ENCODE measurements at places on chromosomes 12 and 14.
A peak's percentile ranks its signal among the peaks of the same experiment; 100 is the strongest.

DNA sequence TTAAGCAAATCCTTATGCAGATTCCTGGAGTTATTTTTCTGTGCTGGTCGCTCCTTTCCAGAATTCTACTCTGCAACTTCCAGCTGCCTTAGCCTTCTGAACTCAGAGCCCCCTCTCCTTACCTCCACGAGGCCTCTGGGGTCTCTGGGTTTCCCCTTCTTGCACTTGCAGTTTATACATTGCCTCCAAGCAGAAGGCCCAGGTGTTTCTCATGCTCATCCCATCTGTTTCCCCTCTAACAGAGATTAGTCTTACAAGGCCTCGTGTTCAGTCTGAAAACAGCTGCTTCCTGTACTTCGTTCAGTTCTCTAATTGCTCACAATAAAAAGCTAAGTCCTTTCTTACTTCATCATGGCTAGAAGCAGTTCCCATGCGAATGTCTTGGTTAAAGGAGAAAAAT is 134.4 kb upstream of the FGD4 start:
- DNase-seq: no peak

- no peak for DNase-seq
These were observed 122.0 kb downstream of the KCNC2 start for GRCh38 chr12:75087654-75088053.

DNA sequence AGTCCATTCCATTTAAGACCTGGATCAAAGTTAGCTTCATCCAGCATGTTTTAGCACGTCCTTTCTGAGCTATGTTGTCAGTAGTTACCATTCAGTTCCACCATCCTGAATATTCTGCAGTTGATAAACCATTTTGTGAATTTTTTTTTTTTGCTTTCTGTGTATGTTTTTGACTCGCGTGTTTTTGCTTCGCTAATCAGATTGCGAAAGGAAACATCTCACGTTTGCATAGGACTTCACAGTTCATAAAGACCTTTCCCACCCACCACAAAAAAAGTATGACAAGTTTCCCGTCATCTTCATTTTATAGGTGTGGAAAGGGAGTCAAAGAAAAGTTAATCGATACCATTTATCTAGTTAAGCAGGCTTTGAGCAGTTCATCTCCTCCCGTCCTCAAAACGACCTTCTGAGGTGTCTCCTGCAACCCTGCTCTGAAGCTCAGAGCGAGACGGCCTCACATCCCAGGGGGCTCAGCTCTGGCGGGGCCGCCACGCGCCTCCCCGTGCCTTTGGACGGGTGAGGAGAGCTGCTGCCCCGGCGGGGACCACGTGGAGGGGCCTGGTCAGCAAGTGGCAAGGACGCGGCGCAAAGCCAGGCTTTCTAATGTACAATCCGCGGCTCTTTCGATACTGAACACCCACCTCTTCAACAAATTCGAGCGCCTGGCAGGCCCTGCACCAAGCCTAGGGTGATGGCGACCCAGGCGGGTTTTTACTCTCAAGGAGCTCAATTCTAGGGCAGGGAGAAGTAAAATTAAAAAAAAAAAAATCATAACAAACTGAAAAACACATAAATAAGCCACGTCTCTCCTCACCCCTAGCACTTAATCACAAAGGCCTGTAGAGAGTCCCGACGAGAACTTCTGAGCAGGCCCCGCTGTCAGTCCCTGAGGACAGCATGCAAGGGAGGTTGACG is 988 bp upstream of the TMEM263 start:
- no peak for DNase-seq

DNA sequence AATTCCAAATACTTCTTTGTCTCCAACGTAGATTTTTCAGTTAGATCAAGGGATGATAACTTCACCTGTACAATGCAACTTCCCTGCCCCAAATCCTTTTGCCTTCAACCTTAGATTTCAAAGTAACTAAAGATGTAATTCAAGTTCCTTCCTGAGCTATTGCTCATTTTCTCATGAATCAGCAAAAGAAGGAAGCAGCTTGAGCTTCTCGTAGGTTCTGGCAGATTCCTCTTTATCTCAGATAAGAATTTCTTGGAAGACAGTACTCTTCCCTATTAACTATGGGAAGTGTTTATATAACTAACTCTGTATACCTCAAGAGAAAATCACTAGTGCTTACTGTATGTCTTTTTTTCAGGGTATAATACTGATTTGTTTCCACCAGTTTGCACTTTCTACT is 203.8 kb downstream of the RASSF9 start:
- DNase-seq: no peak

DNA sequence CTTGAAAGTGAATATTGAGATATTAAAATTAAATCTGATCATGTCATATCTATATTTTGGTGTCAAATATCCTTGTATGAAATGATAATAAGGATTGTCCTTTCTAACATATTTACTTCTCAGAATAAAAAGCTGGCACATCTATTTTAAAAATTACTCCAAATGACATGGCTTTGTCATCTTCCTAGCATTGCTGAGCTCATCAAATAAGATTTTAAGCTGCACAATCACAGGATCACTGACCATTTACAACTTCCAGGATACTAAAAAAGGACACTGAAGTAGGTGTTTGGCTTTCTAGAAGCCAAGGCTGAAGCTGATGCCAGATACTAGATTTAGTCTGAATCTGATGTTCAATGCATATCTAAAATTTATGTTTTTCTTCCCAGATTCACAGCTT is 351.1 kb downstream of the BMP4 start:
- no peak for DNase-seq

DNA sequence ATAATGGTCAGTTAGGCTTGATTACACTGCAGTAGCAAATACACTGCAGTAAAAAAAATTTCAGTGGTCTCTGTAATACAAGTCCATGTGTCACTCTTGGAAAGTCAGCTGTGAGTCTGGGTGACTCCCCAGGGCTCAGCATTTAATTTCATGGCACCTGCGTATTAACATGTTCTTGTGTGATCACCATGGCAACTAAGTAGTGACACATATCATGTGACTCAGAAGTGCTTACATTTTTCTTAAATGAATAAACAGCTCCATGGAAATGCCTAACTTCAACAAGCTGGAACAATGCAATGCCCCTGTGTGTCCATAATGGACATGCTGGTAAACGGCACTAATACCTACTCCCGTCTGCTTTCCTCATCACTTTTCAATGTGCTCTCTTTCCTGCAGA is 88.5 kb upstream of the ANO4 start:
- no peak for DNase-seq

DNA sequence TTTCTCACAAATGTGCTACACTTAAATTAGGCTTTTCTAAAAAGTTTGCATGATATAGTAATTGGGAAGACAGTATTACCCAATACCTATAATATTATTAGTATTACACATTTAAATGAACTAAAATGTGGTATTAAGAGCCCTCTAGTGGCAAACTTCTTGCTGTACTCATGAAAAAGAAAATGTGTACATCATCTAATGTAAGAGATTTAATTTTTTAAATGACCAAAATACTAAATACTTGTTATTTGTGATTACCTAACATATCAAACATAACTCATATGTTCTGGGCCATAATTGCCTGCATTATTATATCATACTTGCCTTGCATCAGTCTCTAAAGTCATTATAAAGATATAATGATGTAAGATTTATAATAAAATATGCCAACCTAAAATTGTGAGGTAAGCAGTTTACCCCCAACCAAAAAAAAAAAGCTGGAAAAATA is 64.2 kb downstream of the DNAI7 start:
- peak; percentile 60 for DNase-seq

GRCh38 chr12:4210183-4210582 is 63.4 kb upstream of the CCND2 start:
- DNase-seq: no peak

DNA sequence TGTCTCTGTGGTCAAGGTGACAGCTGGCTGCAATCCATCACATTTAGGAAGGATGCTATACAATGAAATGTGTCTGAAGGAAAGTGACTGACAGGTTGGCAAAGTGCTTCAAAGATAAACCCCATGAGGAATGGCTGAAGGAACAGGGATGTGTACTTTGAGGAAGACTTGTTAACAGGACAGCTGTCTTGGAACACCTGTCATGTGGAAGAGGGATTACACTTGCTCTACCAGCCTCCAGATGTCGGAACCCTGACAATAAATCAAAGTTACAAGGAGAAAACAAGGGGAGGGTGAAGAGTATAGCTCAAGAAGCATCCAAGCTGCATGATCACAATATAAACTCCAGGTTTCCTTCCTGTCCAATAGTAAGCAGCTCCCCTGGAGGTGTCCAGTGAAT is 147.8 kb upstream of the TMCC3 start:
- no peak for DNase-seq

- no peak for DNase-seq
These were observed 39.2 kb upstream of the PLXNC1 start for GRCh38 chr12:94109160-94109559.

- DNase-seq: no peak
These were observed 419.4 kb downstream of the GALC start for GRCh38 chr14:87573591-87573990.

DNA sequence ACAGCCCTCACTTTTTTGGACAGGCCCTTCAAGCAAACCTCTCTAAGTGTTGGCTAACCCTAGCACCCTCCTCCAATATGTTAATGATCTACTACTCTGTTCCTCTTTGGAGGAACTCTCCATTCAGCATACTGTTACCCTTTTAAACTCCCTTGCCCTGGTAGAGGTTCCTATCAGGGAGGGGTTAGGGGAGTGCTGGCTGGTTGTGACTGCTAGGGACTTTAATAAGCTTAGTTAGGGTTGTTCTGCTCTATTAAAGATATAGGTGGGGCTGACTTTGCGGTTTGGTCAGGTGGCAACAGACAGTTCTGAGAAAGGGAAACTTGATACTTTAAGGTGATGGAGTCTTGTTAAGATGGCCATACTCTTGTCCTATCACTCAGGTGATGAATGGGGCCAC is 301.5 kb upstream of the FBXO33 start:
- DNase-seq: no peak

- no peak for DNase-seq
These were observed 797.4 kb upstream of the FBXO33 start for GRCh38 chr14:40229676-40230075.

DNA sequence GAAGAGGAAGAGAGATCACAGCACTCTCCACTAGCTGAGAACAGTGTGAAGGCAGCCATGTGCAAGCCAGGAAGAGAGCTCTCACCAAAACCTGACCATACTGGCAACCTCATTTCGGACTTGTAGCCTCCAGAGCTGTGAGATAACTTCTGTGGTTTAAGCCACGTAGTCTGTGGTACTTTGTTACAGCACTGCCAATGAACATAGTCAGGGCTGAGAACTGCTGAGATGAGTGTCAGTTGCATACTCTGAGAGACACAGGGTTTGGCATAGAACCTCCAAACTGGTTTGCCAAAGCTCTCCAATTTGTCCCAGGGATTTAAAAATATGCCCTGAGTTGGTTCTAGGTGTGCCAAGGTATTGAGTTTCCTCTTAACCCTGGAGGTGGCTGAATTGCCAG is 218.6 kb downstream of the ATP23 start:
- no peak for DNase-seq
